ENCODE measurements at places on chromosomes 6 and 20. TPM values are rescaled to one million over a fixed set of nuclear protein-coding genes. Genes with fewer than 3 reads are reported as not detected.

The QKI gene
- 125 TPM for total RNA-seq

The SLC22A7 gene
- not detected for total RNA-seq

The CTAGE9 gene
- total RNA-seq: not detected

The KCNQ2 gene
- 0.23 TPM for total RNA-seq

The XKR7 gene
- total RNA-seq: not detected

The SLA2 gene
- total RNA-seq: not detected

The SGK2 gene
- not detected for total RNA-seq

The TMEM244 gene
- total RNA-seq: not detected

The TFAP2B gene
- not detected for total RNA-seq

The PDE7B gene
- 1.3 TPM for total RNA-seq

The ZSCAN26 gene
- total RNA-seq: 14.5 TPM

The FRK gene
- 0.02 TPM for total RNA-seq

The CD40 gene
- not detected for total RNA-seq

The ZC2HC1B gene
- total RNA-seq: not detected

The RARS2 gene
- 30.2 TPM for total RNA-seq

The CST3 gene
- 193 TPM for total RNA-seq

The DNAAF9 gene
- total RNA-seq: 3.0 TPM

The FAM209A gene
- total RNA-seq: not detected

The ABCC10 gene
- 8.4 TPM for total RNA-seq

The ID4 gene
- 0.55 TPM for total RNA-seq

The TGM3 gene
- not detected for total RNA-seq

The FGD2 gene
- not detected for total RNA-seq

The RIN2 gene
- total RNA-seq: 65.7 TPM

The HLA-DOB gene
- total RNA-seq: 0.13 TPM

The RAET1L gene
- total RNA-seq: not detected

The FAM110A gene
- total RNA-seq: 6.4 TPM

The HSF2 gene
- total RNA-seq: 13.3 TPM

The VSTM2L gene
- 0.27 TPM for total RNA-seq
